CD4-positive, alpha-beta T cell treated with Interleukin-17A for 4 hours (primary cell): ENCODE measurements at places on chromosomes 7 and 10.

DNA sequence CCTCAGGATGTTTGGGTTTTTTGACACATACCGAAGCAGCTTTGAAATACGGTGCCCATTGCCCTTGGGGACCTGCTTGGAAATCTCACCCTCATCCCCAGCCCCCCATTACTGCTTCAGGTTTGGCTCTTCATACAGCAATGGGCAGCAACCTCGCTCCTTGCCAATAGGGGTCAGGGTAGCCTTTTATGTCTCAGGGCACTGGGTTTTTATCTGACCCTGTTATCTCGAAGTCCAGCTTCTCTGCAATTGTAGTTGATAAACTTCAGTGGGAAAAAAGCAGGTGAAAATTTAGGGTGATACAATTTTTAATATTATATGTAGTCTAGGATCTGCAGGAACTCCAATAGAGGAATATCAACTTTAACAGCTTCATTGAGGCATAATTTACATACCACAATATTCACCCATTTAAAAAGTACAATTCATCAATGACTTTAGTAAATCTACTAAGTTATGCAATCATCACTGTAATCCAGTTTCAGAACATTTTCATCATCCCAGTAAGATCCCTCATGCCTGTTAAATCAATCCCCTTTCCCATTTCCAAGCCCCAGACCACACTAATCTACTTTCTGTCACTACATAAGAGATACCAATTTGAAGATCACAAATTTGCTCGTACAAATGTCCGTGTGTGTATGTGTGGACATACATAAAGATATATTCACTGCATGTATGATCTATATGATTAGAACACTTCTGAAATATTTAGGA is 386.2 kb downstream of the KCNMA1 start:
- no peak for DNase-seq

- no peak for DNase-seq
These were observed 174.9 kb upstream of the NRP1 start for GRCh38 chr10:33509231-33509831.

DNA sequence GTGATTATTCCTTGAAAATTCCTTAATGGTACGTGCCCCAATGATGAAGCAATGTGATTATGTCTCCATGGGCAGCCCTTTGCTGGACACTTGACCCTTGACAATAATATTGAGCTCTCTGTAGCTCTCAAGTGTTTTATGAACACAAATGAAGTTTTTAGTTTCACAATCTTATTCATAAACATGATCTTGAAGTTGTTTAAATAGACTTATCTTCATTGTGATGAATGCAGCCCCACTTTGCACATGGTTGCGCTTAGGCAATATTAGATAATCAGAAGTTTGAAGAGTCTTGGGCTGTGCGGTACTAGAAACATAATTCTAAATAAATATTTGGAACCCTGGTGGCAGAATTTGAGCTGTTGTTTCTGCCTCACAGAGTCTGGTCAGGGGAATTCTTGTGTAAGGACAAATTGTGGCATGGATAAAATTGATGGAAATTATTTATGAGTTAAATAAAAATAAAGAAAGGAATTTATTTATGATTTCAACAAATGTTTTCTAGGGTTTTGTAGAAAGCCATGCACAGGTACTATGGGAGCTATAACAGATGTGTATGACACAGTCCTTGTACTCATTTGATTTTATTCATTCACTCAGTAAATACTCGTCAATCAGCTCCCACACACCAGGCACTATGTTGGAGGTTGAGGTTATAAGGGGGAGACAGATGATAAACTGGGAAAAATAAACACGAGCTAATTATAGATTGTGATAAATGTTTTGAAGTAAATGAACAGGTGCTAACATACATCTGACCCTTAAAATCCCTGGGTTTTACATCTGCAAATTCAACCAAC is 217.9 kb downstream of the GALNT17 start:
- no peak for DNase-seq

DNA sequence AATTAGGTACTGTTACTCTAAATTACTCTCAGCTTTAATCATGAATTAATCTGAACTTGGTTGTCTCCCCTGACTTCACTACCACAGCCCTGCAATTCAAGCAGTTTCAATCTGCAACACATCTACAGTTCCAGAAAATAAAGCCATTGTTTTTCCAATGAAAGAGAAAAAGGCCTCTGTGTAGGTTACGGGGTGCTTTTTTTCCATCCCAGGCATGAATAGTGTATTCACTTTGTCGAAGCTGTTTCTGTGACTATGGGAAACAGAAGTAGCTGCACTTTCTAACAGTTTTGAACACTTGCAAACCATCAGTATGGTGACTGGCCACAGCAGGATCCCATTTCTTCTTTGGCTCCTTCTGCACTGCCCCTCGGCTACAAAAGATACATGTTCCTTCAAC is 460.2 kb downstream of the GRM8 start:
- DNase-seq = no peak

DNA sequence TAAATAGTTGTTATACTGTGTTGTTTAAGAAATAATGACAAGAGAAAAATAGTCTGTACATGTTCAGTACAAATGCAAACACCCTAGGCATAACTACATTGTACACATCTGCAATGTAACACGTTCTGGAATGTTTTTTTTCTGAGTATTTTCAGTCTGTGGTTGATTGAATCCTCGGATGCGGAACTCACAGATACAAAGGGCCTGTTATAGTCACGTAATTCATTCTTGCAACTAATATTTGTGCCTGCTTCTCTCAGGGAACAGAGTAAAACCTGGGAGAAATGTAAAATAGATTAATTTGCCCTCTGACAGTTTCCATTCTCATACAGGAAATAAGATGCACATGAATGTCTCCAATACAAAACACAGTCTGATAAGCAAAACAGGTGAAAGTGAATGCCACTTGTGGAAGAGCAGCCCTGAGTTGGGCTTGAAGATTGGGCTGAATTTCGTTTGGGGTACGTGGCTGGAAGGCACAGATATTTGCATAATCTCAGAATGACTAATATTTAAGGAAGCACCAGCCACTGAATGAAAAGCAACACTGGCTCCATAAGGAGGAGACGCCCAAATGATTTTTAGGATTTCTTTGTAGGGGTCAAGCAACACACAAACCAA is 19.1 kb downstream of the DENND2A start:
- no peak for DNase-seq

DNA sequence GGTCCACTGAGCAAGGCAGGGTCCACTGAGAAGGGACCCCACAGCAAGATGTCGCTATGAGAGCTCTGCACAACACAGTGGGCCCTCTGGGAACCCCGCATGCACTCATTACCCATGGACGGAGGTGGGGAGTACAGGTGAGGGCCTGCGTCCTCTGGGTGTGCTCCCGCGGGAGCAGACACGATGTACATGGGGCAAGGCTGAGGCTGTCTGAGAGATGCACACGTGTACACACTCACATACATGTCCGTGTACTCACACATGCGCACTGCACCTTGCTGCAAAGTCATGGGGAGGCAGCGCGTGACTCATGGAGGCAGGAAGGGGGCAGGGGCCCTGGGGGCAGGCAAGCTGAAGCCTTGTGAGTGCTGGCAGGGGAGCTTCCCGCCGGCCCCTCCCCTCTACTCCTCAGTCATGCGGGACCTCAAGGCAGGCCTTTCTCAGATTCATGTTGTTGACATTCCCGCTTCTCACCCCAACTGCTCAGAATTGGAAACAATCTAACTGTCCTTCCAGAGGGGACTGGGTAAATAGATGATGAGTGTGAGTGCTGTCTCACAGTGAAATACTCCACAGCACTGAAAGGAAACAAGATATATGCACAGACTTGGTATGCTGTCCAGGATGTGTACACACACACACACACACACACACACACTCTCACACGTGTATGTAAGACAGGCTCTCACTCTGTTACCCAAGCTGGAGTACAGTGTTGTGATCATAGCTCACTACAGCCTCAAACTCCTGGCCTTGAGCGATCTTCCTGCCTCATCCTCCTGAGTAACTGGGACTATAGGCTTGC is 40.0 kb downstream of the GOLGA7B start:
- DNase-seq = no peak

DNA sequence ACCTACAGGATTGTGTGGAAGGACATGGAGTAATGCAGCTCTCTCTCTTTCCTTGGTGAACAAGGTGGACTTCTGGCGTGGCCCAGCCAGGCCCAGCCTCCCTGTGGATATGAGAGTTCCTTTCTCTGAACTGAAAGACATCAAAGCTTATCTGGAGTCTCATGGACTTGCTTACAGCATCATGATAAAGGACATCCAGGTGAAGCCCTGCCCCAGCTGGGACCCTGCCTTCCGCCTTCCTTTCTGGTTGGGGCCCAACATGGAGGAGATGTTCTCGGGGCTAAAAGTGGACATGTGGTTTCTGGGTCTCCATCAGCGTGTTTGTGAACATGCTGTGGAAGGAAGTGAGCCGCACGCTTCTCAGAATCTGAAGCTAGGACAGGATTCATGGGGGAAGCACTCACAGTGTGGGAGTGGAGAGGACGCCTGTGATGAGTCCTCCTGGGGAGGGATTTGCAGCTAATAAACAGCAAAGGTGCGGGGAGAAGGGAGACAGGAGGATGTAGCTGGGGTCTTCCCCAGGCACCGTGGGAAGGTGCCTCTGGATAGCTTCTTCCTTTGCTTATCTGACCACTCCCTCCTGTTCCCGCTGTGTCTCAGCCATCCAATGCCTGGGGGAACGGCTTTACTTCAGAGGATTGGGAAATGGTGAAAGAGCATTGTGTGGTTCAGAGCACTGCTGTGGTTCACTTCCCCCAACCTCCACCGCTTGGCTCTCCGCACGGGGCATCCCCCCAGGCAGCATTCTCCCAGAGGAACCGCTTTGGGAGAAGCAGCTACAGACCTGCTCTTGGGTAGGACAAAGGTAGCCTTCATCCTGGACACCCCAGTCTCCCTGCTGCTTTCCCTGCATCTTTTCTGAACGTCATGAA is 5.5 kb downstream of the CPA5 start:
- no peak for DNase-seq

- DNase-seq = no peak
These were observed 424.9 kb upstream of the AUTS2 start for GRCh38 chr7:69173341-69173740.

GRCh38 chr7:143205560-143206293 is 16.1 kb upstream of the TAS2R40 start:
- DNase-seq = peak; percentile 29

- no peak for DNase-seq
These were observed 315.7 kb downstream of the NRG3 start for GRCh38 chr10:82190432-82191260.

GRCh38 chr7:8325067-8325466 is 63.1 kb upstream of the ICA1 start:
- DNase-seq = no peak

DNA sequence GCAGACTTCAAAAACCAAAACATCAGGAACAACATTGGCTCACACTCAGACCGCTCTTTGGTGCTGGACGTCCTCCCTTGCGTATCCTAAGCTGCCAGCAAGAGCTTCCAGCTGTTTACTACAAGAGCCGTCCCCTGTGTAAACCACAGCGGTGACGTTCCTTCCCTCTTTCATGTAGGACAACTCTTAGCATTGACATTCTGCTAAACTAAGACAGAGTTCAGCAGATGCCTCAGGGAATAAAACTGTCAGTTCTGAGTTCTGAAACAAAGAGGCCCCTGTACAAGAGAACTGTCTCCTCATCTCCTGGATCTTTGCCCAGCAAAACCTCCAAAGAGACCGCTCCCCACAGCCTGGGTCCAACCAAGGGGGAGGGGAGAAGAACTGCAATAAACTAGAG is 57.8 kb upstream of the OPALIN start:
- DNase-seq = no peak

DNA sequence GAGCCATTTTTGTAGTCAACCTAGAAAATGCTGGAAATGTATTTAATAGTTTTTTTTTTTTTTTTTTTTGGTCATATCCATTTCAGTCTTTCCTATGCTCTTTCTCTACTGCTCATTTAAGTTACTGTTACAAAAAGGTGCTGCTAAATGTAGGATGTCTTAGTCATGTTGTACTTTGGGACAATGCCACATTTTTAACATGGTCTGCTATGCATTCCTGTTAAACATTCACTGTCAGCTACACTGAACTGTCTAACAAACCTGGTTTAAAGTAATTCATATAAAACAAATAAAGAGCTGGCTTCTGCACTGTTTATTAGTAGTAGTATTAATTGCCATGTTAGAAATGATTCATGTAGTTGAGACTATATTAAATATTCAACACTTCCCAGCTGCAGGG is 108.6 kb downstream of the NSUN6 start:
- DNase-seq = no peak

GRCh38 chr10:31133792-31134310 is 102.2 kb upstream of the ZNF438 start:
- DNase-seq = peak; percentile 86

DNA sequence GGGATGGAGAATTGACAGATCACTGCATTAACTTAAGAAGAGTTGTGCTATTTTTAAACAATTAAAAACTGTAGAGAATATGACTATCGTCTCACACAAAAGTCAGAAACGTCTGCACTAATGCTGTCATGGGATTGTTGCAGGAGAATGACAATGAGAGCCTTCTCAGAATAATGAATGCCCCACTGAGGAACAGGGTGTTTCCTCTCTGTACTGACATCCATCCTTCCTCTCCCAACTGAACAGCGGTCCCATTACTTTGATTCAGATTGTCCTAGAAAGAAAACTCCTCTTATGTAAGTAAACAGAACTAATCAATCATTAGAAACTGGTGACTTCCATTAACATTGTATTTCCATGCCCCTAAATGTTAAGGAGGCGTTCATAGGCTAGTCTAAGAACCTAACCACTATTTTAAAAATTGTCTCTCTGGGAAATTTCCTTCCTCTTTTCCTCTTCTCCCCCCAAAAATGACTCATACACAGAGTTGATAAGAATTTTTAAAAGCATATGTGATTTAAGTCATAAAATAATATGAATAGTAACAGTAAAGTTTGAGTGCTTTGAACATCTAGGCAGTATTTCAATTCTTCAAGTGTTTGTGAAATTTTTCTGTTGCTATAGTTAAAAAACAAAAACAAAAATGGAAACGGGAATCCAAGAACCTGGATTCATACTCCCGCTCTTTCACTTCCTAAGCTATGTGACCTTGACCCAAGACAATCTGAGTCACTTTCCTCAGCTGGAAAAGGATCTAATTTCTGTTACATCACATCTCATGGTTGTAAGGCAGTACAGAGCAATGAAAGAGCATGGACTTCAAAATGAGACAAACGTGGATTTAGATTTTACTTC is 12.7 kb upstream of the MACC1 start:
- no peak for DNase-seq
